ENCODE measurements at places on chromosomes 11 and 22.

DNA sequence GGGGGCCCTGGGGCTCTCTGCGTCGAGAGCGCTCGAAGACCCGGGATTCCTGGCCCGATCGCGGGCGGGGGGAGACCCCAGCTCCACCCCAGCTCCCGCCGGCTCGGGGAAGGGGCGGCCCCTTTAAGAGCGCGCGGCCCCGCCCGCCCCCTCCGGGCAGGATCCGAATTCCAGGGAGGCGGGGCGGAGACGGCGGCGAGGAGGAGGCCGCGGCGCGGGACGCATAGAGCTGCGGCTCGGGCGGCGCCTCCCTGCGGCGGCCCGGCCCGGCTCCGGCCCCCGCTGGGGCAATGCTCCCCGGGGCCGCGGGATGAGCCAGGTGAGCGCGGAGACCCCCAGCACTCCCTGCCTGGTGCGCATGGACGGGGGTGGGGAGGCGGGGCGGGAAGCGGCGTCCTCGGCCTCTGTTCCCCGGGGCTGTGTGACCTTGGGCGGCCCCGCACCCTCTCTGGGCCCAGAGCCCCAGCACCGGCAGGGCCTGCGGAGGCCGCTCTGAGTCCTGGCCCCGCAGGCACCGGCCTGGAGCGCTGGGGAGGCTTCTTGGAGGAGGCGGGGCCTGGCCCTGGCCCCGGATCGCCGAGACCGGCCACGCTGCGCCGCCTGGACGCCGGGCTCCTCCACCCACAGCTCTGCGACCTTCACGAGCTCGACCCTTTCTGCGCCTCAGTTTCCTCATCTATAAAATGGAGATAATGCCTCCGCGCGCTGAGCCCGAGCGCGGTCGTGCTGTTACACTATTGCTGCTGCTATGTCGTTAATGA, 565 bp downstream of the GAS2L1 start:
- DNase-seq = no peak

GRCh38 chr11:113554526-113554925, 79.3 kb upstream of the DRD2 start:
- DNase-seq = no peak

GRCh38 chr11:39541945-39542351, 1917.5 kb downstream of the LRRC4C start:
- no peak for DNase-seq

- DNase-seq = no peak
Observed at GRCh38 chr22:27578937-27579617, 222.5 kb downstream of the MN1 start.

- DNase-seq = no peak
Observed at GRCh38 chr11:60750911-60751310, 5.8 kb upstream of the MS4A15 start.

DNA sequence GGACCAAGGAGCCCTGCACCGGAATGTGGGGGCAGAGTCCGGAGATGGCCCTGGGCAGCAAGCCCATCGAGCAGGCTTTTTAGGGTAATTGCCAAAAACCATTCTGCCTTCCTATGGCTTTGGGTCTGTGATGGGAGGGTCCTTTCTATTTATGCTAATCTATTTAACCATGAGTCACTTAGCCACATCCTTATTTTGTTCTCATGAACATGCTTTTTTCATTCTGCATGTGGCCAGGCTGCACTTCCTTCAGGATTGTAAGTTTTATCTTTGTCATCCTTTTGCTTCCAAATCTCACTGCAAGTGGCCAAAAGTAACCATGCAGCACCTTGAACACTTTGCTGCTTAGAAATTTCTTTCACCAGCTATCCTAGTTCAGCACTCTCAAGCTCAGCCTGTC, 88.3 kb downstream of the EFCAB6 start:
- DNase-seq = no peak

DNA sequence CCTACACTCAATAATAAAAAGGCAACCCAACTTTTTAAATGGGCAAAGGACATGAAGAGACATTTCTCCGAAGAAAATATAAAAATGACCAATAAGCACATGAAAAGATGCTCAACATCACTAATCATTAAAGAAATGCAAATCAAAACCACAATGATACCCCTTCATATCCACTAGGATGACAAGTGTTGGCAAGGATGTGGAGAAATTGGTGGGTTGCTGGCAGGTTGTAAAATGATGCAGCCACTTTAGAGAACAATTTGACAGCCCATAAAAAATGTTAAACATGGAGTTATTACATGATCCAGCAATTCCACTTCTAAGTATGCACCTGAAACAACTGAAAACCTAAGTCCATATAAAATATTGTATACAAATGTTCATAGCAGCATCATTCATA, 73.2 kb upstream of the LMO2 start:
- DNase-seq = no peak

DNA sequence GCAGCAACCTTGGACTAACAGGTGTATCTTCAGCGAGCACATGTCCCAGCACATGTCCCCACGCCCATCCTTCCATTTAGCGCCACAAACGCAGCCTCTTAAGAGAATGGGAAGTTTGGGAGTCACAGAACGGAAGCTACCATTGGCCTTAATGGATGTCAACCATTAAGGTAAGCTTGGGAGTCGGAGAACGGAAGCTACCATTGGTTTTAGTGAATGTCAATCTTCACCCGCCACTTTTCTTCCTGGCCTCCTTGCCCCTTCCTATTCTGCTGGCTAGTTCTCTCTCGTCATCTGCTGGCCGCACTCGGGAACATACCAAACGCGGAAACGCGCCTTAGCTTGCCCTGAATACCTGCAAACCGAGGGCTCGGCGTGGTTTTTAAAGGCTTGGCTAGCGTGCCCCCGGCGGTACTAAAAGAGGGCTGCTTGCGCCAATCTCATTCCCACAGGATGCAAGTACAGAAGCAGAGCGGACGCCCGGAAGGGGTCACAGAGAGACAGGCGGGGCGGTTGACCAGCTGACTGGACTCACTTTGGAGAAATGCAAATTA, 24.3 kb downstream of the GLYATL1 start:
- DNase-seq = no peak

DNA sequence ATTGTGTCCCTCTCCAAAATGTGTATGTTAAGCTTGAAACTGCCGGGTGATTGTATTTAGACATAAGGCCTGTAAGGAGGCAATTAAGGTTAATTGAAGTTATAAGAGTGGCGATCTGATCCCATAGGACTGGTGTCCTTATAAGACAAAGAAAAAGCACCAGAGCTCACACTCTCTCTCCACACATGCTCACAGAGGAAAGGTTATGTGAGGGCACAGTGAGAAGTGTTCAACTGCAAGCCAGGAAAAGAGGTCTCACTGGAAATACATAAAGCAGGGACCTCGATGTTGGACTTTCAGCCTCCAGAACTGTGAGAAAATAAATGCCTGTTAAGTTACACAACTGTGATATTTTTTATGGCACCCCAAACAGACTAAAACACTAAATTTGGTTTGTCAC, 1233.8 kb upstream of the CNTN5 start:
- no peak for DNase-seq

GRCh38 chr11:44241851-44242250, 68.1 kb downstream of the ALX4 start:
- DNase-seq = no peak

- no peak for DNase-seq
Observed at GRCh38 chr11:111836721-111837120, 34.7 kb downstream of the ALG9 start.

DNA sequence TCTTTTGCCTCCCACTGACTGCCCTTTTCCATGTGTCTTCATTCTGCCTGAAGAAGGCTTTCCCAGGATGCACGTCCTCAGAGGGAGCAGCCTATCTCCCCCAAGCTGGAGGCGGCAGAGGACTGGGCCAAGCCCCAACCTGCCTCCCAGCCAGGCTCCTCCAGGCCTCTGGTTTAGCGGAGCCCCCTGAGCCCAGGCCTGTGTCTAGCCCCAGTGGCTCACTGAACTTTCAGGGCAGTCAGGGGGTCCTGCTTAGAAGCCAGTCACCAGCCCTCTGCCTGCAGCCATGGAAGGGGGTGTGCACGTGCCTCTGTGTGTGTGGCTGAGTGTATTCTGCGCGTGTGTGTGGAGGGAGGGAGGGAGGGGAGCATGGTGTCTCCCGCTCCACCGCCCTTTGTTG, 10.4 kb upstream of the GRK2 start:
- no peak for DNase-seq

DNA sequence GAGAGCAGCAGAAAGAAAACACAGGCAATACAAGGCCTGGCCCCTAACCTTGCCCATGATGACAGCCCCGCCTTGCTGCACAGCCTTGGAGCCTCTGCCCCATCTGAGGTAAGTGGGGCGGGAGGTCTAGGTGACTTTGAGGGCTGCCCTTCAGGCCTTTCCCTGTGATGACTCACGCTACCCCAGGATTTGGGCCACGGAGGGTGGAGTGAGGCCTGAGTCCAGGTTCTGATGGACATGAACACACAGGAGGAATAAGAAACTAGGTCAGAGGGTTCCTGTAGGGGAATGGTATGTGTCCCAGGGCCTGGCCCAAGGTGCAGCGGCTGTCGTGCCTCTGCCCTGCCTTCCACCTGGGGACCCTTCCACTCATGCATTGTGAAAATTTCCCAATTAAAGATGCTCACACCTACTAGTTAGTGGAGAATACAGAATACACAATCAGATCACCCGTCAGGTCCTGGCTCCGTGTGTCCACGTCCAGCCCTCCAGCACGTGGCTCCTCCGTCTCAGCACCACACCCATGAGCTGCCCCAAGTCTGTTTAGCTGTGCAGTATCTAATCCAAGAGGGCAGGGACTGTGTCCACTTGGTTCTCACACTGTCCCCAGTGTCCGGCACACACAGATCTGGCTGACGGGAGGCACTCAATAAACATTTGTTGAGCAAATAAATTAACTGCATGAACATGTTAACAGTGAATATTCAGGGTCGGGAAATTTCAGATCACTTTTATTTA, 111.0 kb downstream of the CHST1 start:
- no peak for DNase-seq

- DNase-seq = no peak
Observed at GRCh38 chr22:37454857-37455686, 27.8 kb upstream of the ELFN2 start.

- no peak for DNase-seq
Observed at GRCh38 chr22:39250131-39250530, 5.3 kb upstream of the PDGFB start.

GRCh38 chr22:19789828-19790227, 29.2 kb downstream of the TBX1 start:
- no peak for DNase-seq

DNA sequence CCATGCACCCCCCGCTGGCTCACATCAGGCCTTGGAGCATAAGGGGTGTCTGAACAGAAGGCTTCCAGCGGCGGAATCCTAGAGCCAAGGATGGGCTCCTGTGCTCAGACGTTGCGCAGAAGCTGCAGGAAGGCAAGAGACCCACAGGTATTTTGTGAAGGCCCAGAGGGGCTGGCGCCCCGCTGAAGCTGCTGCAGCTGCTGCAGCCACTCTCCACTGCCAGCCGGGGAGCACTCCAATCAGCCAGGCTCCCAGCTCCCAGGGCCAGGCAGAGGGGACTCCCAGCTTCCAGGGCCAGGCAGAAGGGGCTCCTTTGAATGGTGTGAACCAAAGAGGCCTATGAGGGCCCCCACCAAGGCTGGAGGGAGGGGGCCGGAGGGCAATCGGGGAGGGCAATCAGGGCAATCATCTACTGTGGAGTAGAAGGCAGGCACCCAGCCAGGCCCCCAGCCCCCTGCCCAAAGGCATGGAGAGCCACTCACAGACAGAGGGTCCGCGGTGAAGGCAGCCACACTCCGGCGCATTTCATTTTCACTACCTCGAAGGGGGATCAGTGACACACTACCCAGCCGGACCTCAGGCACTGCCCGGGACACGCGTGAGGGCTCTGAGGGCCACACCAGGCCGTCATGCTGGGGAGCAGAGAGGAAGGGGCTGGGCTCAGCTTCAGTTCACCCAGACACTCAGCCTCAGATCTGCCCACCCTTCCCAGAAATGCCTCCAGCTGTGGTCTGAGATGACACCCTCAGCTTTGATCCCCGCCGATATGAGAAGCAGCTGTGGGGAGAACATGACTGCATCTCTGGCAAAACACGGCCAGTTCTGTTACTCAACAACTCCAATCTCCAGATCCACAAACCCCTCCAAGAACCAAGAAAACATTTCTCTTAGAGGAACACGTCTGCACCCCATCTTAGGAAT, 11.6 kb upstream of the PDE2A start:
- DNase-seq = no peak

GRCh38 chr11:69306821-69307220, 12.9 kb downstream of the MYEOV start:
- no peak for DNase-seq

GRCh38 chr11:46655631-46656030, 38.3 kb downstream of the ATG13 start:
- DNase-seq = no peak

DNA sequence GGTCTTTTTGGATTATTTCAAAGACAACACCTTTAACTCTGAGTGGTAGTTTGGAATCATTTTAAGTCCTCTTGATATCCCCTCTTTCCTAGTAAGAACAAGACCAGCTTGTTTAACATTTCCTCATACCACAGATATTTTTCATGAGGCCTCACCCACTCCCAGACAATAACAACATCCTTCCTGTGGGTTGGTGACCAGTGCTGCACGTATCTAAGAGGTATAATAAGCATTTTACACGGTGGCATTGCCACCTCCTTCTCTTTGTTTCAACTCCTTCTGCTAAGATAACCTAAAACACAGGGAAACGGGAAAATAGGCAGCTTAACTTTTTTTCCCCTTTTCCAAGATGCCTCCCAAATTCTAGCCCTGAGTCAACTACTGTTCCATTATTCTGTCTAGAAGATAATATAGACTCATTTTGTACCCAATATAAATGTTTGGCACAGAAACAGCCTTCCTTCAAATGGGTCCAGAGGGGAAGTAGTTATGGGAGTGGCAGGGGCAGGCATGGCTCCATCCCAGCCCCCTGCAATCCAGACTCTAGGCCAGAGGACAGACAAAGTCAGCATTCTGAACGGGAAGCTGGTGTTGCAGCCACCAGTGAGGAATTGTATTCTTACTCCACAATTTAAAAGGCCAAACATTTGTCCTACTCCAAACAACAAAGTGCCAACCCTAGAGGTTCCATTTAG, 28.5 kb downstream of the MAML2 start:
- no peak for DNase-seq

DNA sequence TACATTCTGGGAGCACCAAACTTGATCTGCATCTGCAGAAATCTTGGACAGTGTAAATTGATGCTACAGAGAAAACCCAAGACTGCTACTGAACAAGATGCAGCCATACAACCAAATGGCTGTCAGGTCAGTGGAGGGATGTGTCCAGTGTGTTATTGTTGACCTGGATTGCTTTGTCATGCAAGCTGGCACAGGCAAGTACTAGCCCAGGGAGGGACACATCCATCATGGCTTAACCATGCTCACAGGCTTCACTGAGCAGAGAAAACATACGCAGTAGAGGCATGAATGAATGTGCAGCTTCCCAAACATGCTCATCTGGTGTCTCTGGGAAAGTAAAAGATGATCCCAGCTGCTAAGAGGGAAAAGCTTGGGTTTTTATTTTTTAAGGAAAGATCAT, 93.6 kb downstream of the MTNR1B start:
- no peak for DNase-seq

- no peak for DNase-seq
Observed at GRCh38 chr11:93831343-93832127, 18.9 kb downstream of the VSTM5 start.

Measured in stimulated activated CD8-positive, alpha-beta memory T cell treated with anti-CD3 and anti-CD28 coated beads, Interleukin-12 subunit alpha, Interleukin-12 subunit beta, amount 100 ng/mL, for 1 hour (primary cell).